ENCODE measurements at places on chromosomes 1 and 21.
A peak's percentile ranks its signal among the peaks of the same experiment; 100 is the strongest.

DNA sequence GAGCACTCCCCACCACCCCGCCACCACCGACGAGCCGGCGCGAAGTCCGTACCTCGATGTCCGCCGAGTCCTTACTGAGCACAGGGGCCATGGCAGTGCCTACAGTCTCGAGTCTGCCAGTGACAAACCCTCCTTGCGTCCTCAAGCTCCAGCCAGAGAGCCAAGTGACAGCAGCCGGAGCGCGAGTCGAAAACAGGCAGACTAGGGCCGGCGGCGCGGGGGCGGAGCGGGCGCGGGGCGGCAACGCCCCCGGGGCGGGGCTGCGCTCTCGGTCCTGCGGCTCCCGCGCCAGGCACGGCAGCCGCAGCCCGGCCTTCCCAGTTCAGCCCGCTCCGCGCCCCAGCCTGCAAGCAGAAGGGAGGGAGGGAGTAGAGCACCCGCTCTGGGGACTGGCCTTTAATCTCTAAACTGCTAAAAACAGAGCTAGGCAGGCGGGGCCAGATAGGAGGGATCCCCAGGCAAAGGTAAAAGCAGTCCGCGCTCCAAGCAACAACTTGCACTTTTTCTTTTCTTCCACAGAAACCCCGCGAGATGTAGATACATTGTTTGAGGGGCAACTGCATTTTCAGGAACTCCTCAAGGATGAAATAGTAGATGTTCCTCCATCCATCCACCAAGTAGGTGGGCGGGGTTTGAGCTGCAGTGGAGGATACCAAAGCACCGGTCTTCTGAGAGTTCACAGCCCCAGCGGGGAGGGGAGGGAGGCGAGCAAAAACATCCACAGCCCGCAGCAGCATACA, at the start of gene DPYD:
TSS of gene DPYD (minus strand) at position 203 of the 740 bp plus-strand sequence. CDS start at position 91, 112 bp downstream.
- peak; percentile 87 for DNase-seq

DNA sequence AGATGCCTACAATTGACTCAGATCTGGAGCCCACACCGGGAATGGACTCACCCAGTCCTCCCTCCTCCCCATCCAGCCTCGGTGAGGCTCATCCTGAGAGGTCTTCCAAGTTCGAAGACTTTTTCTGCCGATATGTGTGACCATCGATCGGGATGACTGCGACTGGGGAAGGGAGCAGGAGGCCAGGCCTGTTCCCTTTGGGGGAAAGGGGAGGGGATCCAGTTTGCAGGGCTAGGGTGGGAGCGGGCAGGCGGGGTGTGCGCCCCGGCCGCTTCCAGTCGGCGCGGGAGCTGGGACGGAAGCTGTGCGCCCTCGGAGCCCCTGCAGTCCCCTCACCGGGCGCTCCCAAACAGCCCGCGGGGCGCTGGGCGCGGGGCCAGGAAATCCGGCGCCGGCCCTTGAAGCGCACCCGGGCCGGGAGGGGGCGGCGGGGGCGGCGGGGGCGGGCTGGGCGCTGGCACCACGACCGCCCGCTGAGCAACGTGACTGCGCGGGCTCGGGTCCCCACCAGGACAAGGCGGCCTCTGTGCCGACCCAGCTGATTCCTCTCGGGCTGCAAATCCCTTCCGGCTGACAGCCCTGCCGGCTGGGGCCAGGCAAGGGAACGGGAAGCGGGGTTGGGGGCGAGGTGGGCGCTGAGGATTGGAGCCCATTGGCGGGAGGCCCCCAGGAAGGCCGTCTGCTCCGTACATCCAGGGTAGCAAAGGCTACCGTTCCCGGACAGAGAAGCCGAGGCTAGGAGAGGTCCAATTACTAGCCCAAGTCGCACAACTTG, 103.9 kb downstream of the EBNA1BP2 start:
- peak; percentile 65 for DNase-seq

GRCh38 chr1:20150326-20150705, 11.2 kb downstream of the PLA2G2F start:
- DNase-seq: no peak

GRCh38 chr1:203099805-203100515, 14.1 kb upstream of the MYOG start:
- DNase-seq: no peak

DNA sequence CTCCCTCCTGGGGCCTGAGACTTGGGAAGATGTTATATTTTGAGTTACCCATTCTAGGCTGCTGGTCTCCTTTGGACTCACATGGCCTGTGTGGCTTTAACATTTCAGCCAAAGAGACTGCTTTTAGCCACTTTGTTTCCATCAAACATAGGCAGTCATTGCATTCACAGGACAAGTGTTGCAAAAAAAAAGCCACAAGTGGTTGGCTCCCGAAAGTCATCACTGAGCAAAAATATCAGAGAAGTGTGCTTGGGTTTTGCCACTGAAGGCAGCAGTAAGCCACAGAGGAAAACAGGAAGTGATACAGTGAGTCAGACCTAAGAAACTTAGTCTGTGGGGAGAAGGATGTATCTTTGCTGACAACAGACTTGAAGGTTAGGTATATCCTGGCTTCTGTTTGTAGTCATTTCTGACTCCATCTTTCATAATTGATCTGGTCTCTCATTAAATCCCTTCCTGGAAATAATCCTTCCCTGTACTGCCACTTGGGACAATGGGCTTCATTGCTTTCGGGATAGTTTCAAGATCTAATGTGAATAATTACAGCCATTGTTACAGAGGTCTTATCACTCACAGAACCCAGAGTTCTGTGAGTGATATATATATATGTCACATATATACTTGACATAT, 80.9 kb downstream of the COLGALT2 start:
- DNase-seq: no peak

DNA sequence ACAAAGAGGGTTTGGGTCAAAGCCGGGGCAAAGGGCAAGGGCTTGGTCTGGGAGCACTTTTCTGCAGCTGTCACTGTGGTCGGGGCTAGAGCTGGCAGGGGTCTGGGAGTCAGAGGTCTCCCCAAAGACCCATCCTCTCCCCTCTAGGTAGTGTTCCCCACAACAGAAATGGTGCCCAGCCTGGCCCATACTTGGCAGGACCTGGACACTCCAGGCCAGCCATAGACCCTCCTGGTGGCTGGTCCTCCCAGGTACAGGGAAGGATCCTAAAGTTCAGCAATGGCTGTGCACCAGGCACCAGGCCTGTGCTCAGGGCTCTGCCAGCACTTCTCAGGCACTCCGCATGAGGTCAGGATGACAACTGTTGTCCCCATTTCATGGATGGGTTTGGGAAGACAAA, 11.0 kb downstream of the ESPN start:
- DNase-seq: no peak

GRCh38 chr1:164562061-164562460, 3.1 kb downstream of the PBX1 start:
- DNase-seq: no peak
